ENCODE measurements at places on chromosomes 6 and 20.

- DNase-seq: no peak
Measured at GRCh38 chr20:21376626-21377025, 20.7 kb downstream of the NKX2-4 start.

GRCh38 chr6:21386744-21387143, 206.8 kb upstream of the SOX4 start:
- no peak for DNase-seq

DNA sequence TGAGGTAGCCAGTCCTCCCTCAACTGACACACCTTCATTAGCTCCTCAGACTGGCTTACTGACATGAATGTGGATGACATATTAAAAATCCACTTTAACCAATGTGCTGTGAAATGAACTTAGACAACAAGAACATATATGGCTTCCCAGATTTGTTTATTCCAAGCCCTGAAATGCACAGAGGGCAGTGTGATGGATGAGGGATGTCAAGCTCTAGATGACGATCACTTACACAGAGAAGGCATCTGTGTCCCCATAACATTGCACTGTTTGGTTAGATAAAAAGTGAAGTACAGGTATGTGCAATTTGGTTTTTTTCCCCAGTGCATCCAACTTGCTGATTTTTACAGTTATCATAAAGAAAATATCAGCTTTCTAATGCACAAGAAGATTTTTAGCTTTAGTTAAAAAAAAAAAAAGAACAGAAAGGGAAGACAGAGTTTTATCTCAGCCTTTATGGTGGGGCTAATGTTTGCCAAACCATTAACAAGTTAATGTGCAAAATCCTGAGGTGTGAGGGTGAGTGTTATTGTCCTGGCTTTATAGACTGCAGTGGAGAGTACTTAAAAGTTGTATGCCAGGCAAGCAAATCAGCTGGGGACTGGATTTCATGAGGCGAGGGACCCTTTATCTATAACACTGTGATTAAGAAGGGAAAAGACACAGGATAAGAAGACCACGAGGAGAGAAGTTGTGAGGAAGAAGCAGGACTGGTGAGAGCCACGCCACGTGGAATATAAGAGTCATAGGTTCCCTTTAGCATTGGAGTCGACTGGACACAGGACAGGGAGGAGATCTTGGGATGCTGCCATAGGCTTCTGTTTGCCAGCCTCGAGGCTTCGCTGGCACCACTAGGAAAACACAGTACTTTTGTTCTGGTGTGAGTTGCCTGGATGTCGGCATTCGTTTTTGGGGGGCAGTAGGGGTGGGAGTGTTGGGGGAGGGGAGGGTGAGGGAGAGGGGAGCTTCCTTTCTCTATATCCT, 90.0 kb upstream of the BACH2 start:
- no peak for DNase-seq

GRCh38 chr20:63188641-63189321, 27.1 kb downstream of the YTHDF1 start:
- DNase-seq: no peak

DNA sequence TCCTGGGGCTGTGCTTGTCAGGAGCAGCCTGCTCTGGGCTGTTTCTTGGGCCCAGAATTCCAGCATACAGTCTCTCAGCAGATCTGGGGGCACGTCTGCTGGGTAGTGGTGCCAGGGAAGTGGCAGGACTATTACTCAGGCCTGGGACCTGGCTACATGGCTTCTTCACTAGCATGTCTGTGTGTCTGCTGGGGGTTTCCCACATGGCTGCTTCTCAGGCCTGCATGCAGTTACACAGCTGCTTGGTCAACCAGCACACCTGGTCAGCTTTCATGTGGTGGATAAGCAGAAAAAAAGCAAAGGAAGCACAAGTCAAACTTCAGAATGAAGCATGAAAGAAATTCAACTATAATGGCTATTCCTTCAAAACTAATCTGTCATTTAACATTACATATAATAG, 316.2 kb upstream of the NOX3 start:
- DNase-seq: no peak

GRCh38 chr20:64080813-64081623, 1.1 kb downstream of the OPRL1 start:
- DNase-seq: no peak

DNA sequence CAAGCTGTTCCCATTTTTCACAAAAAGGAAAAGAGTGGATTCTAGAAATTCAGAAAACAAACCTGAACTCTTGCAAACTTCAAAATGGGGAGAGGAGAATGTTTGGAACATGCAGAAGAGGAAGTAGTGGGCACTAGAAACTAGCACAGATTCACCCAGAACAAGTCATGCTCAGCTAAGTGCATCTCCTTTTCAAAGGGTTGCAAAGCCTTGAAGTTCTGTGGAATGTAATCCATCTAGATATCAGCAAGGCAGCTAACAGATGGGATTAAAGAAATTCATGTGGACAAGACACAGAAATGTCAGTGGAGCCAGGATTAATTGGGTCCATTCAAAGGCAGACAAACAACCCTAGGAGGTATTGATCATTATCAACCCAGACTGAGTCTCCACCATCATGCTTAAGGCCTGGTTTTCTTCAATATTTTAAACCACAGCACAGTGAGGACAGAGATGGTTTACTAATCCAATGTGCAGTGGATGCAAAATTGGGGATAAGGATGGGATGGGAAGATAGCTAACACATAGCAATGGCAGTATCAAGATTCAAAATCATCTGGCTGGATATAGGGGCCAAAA, 31.3 kb downstream of the KCNK5 start:
- no peak for DNase-seq

GRCh38 chr20:43736588-43737158, 9.9 kb upstream of the GTSF1L start:
- no peak for DNase-seq

DNA sequence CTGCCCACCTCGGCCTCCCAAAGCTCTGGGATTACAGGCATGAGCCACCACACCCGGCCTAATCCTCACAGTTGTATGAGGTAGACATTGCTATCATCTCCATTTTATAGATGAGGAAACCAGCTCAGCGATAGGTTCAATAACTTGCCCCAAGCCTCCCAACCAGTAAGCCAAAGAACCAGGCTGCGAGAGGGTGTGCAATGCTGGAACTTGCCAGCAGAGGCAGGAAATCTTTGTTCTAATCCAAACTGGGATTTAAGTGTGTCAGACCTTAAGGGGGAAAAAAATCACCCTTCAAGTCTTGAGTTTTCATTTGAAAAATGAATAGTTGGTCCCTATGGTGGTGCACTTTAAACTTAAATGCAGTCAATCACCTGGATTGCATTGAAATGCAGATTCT, 20.1 kb upstream of the RNGTT start:
- DNase-seq: peak; percentile 64

DNA sequence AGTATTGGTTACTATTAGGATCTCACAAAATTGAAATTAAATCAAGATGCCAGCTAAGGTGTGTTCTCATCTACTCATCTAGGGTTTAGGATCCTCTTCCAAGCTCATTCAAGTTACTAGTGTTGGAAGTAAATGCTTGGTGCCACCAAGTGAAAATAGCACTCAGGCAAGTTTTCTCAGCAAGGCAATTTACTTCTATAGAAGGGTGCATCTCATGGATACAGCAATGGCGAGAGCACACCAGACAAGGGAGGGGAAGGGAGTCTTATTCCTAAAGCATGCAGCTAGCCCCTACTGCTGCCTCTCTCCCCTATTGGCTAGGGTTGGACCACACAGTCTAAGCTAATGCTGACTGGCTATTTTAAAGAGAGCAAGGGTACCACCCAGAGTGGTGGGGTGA, 23.0 kb upstream of the FAM8A1 start:
- no peak for DNase-seq
